ENCODE measurements at places on chromosomes 12 and 14.

- no peak for DNase-seq
Measured at GRCh38 chr14:94517641-94518257, 8.5 kb upstream of the SERPINA12 start.

DNA sequence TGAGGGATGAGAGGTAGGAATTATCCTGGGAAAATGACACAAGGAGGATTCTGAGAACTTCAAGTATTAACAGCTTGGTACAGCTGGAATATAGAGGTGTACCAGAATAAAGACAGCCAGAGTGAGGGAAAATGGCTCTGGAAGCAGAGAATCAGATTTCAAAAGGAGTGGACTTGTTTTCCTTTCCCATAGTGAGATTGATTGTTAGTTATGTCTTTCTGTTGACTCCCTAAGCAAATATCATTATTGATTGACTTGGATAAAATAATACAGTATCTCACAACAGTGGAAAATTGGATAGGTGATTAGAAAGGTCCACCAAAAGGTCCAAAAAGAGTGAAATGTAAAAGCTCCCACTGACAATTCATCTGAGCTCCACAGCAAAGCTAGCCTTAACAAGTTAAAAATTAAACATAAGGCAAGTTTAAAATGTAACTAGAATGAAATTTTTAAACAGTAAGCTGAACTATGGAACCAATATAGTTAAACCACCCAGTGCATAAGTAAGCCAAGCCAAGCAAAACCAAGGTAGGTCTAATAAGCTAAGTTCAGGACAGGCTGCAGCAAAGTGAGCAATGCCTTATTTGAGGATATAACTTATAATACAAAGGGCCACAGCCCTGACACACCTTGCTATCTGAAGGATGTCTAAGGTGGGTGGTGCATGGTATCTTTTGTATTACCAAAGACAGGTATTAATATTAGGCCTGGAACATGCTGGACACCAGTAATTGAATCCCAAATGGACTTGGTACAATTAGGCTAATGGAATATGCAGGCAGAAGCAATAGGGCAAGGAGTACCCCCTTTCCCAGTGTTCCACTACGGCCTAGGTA, 21.8 kb downstream of the ENTPD5 start:
- no peak for DNase-seq

DNA sequence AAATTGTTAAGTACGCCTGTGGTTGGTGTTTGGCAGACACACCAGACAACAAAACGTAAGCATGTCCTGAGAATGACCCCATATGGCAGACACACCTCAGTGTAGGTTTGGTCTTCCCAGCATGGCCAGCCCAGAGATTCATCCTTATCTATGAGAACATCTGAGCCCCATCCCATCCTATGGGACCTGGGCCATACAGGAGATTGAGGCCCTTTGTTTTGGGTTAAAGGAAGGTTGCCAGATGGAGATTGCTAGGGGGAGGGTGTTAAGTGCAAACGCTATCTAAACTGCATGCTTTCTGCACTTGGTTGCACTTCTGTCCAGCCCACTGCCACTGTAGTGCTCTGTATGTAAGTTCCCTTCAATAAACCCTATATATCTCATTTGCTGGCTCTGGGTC, 4.1 kb upstream of the PCNX4 start:
- DNase-seq: no peak

DNA sequence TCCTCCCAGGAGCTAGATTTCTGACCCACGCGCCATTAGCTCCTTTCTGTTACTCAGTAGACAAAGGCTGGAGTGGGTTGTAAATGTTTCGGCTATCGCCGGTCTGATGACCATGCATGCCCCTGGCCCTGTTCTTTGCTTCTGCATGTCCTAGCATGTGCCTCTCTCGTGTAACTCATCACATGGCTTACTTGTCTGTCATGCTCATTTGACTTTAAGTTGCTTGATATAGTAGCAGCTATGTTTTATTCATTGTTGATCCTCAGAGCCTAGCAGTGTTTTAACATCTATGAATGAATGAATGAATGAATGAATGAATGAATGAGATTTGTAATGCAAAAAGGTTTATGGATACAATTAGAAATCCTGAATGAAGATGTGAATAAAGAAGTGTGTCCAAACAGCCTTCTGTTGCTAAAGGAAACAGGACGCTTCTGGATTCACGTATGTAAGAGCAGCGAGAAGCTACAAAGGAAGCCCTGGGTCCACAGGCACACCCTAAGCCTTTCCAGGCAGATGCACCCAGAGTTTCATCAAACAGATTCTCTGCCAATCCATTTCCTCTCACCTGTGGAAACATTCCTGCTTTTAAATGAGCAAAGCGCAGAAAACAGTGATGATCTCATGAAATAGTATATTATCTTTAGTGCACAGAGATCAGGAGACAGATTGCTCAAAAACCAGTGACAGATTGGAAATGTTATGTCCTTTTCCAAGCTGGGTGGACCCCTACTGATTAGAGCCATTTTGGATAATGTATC, 3.4 kb downstream of the GSG1 start:
- no peak for DNase-seq

DNA sequence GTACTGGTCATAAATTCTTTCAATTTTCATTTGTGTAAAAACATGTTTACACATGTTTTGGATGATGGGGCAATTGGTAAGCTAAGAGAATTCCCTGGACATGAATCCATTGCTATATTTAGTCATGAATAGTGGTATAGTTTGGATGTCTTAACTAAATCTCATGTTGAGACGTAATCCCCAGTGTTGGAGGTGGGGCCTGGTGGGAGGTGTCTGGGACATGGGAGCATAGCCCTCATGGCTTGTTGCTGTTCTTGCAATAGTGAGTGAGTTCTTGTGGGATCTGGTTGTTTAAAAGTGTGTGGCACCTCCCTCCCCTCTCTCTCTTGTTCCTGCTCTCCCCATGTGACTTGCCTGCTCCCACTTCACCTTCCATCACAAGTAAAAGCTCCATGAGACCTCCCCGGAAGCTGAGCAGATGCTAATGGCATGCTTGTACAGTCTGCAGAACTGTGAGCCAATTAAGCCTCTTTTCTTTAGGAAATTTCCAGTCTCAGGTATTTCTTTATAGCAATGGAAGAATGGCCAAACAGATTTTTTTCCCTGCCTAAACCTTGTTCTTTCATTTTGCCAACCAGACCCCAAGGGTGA, 33.6 kb downstream of the CTSG start:
- DNase-seq: no peak

DNA sequence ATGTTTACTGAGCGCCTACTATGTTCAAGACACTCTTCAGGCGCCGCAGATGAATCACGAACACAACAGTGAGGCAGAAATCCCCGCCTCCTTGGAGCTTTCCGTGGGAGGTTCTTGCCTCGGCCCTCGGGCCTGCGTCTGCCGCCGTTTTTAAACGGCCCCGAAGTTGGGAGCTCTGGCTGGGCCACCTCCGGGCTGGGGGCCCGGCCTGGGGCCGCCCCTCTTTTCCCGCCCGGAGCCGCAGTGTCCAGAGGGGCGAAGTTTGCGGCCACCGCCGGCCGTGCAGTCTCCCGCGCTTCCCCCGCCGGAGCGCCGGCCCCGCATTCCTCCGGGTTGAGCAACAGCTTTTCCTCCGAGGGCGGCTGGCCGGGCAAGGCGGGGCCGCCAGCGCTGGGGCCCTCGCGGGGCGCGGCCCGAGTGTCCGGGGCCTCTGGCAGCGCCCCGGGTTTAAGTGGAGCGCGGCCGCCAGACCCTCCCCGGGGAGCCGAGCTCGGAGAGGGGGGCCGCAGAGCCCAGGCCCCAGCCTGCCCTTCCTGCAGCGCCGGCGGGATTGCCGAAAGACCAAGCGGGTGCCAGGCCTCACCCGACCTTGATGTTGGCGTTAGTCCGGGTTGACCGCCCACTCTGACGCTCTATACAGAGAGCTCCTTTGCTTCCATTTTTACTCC, 18.7 kb upstream of the CTDSP2 start:
- no peak for DNase-seq

GRCh38 chr14:77124345-77125280, 17.0 kb downstream of the ZDHHC22 start:
- peak; percentile 61 for DNase-seq

GRCh38 chr12:108702595-108703320, 28.6 kb downstream of the CORO1C start:
- no peak for DNase-seq

DNA sequence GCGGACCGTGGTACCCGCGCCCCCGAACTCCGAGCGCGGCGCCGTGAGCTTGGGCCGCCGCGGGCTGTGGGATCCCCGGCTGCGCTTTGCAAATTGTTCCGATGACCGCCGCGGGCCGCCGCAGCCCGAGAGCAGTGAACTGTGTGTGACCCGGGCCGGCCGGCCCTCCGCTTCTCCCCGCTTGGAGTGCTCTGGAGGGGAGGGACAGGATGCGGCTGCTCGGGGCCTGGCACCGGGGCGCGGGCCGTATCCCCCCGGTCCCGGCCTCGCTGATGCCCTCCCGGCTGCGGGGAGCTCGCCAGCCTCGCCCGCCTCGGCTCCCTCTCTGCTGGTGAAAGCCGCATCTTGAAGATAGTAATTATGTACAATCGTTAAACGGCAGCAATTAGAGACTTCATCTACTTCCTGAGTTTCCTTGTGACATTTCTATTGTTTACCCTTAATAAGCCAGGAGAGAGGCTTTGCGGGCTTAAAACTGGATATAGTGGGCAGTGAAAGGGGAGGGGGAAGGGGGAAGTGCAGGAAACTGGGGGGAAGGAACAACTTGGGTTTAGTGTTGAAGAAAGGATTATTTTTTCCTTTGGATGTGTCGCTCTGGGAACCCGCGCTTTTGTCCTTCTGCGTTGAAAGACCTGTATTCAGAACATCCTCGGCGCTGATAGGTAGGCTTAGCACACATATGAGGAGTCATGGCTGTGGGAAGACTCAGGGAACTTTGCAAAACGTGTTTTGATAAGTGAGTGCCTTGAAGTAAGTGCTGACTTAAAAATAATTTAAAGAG, 1.2 kb downstream of the PELI2 start:
- peak; percentile 49 for DNase-seq

GRCh38 chr12:93366422-93366821, 11.3 kb upstream of the NUDT4 start:
- DNase-seq: no peak

DNA sequence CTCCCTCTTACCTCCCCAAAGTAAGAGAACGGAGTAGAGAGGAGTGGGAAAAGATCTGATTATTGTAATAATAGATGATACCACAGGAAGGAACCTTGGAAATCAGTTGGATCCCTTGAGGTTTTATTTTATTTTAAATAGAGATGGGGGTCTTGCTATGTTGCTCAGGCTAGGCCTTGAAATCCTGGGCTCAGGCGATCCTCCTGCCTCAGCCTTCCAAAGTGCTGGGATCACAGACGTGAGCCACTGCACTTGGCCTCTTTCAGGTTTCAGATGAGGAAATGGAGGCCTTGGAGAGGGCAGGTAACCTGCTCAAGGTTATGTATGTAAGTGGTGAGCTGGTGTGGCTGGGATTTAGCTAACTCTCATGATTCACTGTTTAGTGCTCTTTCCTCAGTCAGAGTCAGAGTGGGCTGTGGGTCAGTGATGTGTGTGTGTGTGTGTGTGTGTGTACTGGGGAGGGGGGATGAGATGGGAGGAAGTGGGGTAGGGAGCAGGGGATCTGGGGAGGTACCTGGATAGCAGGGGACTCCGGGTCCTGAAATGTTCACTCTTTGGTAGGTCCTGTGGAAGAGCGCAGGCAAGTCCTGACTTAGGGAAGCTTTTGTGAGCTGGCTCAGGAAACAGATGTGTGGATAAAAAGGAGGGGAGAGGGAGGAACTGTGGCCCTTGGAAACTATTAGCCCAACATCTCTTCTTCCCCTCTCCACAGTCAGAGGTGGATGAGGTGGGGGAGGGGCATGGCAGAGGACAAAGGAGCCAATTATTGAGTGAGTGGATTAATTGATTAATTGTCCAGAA, 4.7 kb upstream of the CISTR start:
- no peak for DNase-seq

DNA sequence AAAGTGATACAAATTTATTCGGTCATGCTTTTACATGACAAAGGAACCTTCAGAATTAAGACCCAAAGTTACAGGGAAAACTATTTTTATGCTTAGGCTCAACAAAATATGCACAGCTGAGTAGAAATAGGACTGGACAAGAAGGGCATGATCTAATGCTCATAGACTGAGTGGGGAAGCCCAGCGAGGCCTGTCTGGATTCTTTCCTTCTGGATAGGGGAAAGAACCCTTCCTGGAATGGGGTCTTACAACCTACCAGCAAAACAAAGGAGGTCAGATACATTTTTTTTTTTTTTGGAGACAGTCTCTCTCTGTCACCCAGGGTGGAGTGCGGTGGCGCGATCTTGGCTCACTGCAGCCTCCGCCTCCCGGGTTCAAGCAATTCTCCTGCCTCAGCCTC, 2.2 kb upstream of the DDX55 start:
- DNase-seq: no peak

- no peak for DNase-seq
Measured at GRCh38 chr14:100855256-100855930, 29.5 kb downstream of the MEG3 start.

- DNase-seq: no peak
Measured at GRCh38 chr14:75822522-75823141, 159.2 kb downstream of the TGFB3 start.

GRCh38 chr12:132429946-132430643, 59.9 kb upstream of the FBRSL1 start:
- DNase-seq: peak; percentile 65

- DNase-seq: no peak
Measured at GRCh38 chr12:104697186-104697585, 240.4 kb downstream of the CHST11 start.

- DNase-seq: peak; percentile 53
Measured at GRCh38 chr12:109053382-109054123, 1.2 kb downstream of the USP30 start.

DNA sequence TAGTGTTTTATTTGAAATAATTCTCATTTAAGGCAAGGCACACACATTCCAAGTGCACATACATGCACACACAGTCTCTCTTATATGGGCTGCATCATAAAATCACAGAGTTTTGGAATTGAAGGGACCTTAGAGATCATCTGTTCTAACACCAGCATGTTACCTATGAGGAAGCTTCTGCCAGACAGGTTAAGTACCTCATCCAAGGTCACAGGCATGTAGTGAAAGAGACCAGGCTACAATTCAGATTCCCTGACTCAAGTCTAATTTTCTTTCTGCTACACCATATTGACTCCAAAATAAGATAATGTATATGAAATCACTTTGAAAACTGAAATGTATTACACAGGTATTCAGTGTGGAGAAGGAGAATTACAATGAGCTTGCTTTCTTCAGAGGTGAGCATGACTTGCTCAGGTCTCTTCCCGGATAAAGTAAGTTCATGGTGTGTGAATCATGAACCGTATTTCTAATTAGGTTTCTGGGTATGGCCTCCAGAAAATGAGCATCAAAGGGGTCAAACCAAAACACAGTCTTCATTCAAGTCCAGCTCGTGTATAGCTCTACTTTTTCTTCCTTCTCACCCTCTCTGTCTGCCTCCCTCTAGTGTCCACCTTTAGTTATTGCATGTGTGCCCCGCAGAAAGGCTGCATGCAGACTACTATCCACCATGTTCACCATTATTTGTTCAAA, 411.9 kb downstream of the FUT8 start:
- peak; percentile 65 for DNase-seq

DNA sequence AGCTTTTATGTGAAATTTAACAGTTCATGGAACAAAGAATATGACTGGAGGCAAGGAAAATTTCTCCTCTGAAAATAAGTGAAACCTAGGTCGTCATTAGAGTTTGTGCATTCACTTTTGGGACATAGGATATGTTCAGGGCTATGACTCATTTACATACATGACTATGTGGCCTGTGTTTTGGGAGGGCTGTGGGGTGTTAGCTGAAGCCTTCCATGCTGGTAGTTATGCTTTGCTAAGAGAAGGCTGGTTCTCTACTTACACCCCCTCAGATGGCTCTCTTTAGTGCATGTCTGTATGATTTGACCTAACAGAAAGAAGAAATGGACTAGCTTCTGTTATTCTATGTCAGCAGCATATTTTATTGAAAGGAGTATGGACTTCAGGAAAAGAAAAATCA, 416.5 kb upstream of the GARIN6 start:
- no peak for DNase-seq

All from immature natural killer cell (primary cell).